Endothelial cell of umbilical vein (primary cell): ENCODE measurements at places on chromosomes 13 and 19. TPM values are rescaled to one million over a fixed set of nuclear protein-coding genes. Genes with fewer than 3 reads are reported as not detected.

- H3K36me3 ChIP-seq, result no peaks in the 10 kb centered on the region
- H3K4me1 ChIP-seq, result no peaks in the 10 kb centered on the region
- no peak overlapping the region for H3K27ac ChIP-seq
- H3K27me3 ChIP-seq, result peaks cover 8% of the 10 kb centered on the region
- no peak for DNase-seq
- no peak overlapping the region for H3K4me3 ChIP-seq
Observed at GRCh38 chr19:14056741-14057356, 5.0 kb downstream of the PALM3 start.

DNA sequence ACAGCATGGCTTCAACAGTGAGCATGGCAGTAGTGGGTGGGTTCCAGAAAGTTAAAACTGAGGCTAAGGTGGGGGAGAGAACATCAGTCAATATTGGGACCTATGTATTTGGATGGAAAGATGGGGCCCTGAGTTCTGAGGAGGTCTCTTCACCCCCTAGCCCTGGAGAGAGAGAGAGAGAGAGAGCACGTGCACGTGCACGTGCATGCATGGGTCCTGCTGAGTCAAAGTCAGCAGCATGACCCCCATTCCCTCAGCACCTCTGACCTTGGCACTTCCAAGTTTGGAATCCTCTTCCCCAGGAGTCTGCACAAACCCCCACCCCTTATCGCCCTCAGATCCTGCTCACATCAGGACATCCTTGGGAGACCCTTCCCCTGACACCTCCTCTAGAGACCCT, 32.5 kb upstream of the CEACAM1 start:
- H3K27ac ChIP-seq, result no peak overlapping the region
- no peak for DNase-seq
- no peaks in the 10 kb centered on the region for H3K36me3 ChIP-seq
- no peaks in the 10 kb centered on the region for H3K4me1 ChIP-seq
- no peaks in the 10 kb centered on the region for H3K27me3 ChIP-seq

DNA sequence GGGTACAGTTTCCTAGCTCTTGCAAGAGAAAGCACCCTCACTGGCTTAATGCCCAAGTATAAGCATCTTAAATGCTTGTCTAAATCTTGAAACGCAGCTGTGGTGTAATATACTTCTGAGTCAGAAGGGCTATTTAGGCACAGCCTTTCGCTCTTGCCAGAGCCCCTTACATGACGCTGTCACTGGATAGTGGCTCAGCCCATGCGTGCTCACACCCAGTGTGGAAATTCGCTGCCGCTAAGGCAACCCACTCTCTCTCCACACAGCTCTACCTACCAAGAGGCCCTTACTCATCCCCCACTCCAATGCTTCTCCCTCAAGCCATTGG, 24.0 kb downstream of the UQCRFS1 start:
- H3K27ac ChIP-seq, result no peak overlapping the region
- no peak for DNase-seq
- no peaks in the 10 kb centered on the region for H3K36me3 ChIP-seq
- no peaks in the 10 kb centered on the region for H3K4me1 ChIP-seq
- no peaks in the 10 kb centered on the region for H3K27me3 ChIP-seq

DNA sequence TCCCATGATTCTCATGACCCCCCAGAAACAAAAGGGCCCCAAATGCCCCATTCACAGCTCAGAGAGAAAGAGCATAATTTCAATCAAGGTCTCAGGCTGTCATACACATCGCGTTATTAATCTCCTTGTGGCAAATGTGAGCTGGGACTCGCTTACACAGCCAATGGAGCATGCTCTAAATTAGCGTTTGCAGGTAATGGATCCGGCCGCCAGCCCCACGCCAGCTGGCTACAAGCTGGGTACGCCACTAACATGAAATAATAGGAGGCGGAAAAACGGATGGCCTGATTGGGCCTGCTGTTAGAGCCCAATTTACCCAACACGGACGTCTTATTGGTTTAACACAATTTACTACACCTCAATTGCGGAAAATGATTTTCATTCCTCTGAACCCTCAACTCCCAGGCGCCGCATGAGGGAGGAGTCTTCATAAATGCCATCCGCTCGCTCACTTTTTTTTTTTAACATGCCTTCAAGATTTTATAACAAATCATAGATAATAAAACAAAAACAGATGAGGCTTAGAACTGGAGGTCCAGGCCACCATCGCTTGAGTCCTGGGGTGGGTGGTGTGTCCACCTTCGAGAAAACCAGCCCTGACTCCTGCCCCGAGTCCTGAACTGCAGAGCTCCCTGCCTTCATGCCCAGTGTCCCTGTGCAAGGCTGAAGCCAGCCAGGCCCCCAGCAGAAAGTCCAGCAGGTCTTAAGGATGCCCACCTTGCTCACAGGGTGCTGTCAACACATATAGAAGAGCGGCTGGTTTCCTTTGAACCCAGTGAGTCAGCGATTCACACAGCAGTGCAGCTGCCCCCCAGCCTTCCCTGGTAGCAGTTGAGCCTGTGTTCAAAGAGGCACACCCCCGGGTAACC, 62.1 kb downstream of the PEPD start:
- no peak overlapping the region for H3K4me3 ChIP-seq
- DNase-seq, result no peak
- H3K36me3 ChIP-seq, result no peaks in the 10 kb centered on the region
- H3K27me3 ChIP-seq, result no peaks in the 10 kb centered on the region
- H3K4me1 ChIP-seq, result no peaks in the 10 kb centered on the region

DNA sequence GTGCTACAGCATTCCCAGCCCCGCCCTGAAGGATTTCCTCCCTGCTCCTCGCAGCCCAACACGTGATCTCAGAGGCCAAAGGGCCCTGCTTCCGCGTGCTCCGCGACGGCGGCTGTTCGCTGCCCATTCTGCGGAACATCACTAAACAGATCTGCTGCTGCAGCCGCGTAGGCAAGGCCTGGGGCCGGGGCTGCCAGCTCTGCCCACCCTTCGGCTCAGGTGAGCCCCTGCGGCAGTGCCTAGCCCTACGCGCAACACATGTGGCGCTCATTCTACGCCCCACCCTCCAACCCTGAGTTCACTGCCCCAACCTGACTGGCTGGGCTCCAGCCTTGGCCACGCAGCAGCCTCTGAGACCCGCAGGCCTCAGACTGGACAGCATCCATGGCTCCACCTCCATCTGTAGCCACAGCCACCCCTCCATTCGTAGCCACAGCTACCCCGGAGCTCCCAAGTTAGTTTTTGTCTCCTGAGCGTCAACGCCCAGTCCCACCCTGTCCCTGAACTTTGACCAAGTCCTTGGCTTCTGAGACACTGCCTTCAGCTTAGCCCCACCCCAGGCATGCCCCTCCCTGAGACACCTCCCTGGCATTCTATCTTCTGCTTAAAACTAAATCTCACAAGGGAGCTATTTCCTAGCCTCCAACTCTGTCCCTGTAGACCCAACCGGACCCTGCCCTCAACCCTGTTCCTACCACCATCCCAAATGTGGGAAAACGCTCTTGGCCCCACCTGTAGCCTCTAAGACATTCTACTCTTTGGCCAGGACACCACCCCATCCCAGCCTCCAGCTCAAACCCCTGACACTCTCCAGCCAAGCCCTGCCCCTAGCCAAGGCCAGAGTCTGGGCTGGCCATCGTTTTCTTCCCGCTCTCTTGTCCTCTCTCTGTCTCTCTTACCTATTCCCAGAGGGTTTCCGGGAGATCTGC, 6.4 kb downstream of the LTBP4 start:
- DNase-seq, result no peak
- H3K27me3 ChIP-seq, result no peaks in the 10 kb centered on the region
- no peaks in the 10 kb centered on the region for H3K36me3 ChIP-seq

DNA sequence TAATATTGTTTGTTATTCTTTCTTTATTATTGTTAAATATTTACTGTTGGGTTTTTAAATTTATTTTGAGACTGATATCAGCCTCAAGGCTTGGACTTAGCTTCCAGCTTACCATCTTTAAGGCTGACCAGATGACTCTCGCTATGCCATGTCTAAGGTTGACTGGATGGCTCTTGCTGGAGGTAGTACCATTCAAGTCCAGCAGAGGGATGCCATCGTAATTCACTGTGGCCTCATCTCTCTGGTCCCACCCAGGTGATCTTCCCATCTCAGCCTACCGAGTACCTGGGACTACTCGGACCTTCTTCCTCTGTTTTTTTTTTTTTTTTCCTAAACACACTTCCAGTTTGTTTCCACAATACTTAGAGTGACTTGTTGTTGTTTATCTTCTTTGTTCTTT, 41.7 kb upstream of the ZNF91 start:
- no peaks in the 10 kb centered on the region for H3K4me1 ChIP-seq
- no peaks in the 10 kb centered on the region for H3K36me3 ChIP-seq
- H3K27ac ChIP-seq, result no peak overlapping the region
- H3K4me3 ChIP-seq, result no peak overlapping the region

- no peak overlapping the region for H3K4me3 ChIP-seq
- H3K36me3 ChIP-seq, result no peaks in the 10 kb centered on the region
- no peaks in the 10 kb centered on the region for H3K27me3 ChIP-seq
- no peaks in the 10 kb centered on the region for H3K4me1 ChIP-seq
Observed at GRCh38 chr13:41231786-41232185, 31.6 kb downstream of the MTRF1 start.

MAP4K1 gene
- total RNA-seq, result 1.2 and 1.6 TPM in 2 replicates

- H3K27me3 ChIP-seq, result no peaks in the 10 kb centered on the region
- H3K4me1 ChIP-seq, result no peaks in the 10 kb centered on the region
- DNase-seq, result no peak
- no peak overlapping the region for H3K27ac ChIP-seq
- H3K36me3 ChIP-seq, result no peaks in the 10 kb centered on the region
- H3K4me3 ChIP-seq, result no peak overlapping the region
Observed at GRCh38 chr13:91304741-91305140, 42.7 kb upstream of the MIR17HG start.

- no peaks in the 10 kb centered on the region for H3K4me1 ChIP-seq
- H3K36me3 ChIP-seq, result no peaks in the 10 kb centered on the region
- H3K27ac ChIP-seq, result no peak overlapping the region
- H3K4me3 ChIP-seq, result no peak overlapping the region
- no peak for DNase-seq
Observed at GRCh38 chr13:50303963-50304721, 288.9 kb downstream of the KCNRG start.

DNA sequence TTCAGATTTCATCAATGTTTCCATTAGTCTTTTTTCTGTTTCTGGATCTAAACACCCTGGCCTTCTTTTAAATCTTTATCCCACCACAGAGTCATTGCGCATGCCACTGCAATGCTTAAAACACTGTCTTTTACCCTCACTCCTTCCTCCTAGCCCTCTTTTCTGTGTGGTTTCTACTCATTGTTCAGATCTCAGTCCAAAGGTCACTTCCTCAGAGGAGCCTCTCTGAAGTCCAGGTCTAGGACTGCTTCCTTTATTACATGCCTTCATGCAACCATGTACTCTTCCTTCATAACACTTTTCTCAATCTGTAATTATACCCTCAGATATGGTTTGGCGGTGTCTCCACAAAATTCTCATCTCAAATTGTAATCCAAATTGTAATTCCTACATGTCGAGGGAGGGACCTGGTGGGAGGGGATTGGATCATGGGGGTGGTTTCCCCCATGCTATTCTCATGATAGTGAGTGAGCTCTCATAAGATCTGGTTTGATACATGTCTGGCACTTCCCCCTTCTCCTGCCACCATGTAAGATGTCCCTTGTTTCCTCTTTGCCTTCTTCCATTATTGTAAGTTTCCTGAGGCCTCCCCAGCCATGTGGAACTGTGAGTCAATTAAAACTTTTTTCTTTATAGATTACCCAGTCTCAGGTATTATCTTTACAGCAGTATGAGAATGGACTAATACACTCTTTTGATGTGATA, 808.9 kb downstream of the DIAPH3 start:
- H3K4me3 ChIP-seq, result no peak overlapping the region
- no peaks in the 10 kb centered on the region for H3K36me3 ChIP-seq
- H3K27me3 ChIP-seq, result no peaks in the 10 kb centered on the region
- DNase-seq, result no peak
- H3K4me1 ChIP-seq, result peaks cover 20% of the 10 kb centered on the region
- no peak overlapping the region for H3K27ac ChIP-seq

UFM1 gene
- 41.0 and 51.5 TPM in 2 replicates for total RNA-seq

GRIK5 gene
- total RNA-seq, result 0.53 and 2.2 TPM in 2 replicates

DNA sequence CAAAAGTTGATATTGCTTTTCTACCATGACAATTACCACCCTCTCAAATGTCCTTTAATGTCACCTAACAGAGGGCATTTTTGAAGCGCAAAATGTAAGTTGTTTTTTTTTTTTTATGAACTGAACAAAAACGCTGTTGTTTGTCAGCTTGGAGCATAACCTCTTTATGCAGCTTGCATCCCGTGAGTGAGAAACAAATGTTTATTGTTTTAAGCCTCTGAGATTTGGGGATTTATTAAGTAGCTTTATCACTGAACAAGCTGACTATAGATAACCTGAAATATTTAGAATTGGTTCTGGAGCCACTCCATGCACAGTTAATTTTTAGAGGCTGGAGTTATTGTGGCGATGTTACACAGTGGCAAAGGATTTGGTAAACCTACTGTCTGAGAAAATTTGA, 80.1 kb upstream of the ATXN8OS start:
- no peak overlapping the region for H3K4me3 ChIP-seq
- no peak for DNase-seq
- no peaks in the 10 kb centered on the region for H3K36me3 ChIP-seq
- H3K27ac ChIP-seq, result no peak overlapping the region
- no peaks in the 10 kb centered on the region for H3K27me3 ChIP-seq
- H3K4me1 ChIP-seq, result no peaks in the 10 kb centered on the region

DNA sequence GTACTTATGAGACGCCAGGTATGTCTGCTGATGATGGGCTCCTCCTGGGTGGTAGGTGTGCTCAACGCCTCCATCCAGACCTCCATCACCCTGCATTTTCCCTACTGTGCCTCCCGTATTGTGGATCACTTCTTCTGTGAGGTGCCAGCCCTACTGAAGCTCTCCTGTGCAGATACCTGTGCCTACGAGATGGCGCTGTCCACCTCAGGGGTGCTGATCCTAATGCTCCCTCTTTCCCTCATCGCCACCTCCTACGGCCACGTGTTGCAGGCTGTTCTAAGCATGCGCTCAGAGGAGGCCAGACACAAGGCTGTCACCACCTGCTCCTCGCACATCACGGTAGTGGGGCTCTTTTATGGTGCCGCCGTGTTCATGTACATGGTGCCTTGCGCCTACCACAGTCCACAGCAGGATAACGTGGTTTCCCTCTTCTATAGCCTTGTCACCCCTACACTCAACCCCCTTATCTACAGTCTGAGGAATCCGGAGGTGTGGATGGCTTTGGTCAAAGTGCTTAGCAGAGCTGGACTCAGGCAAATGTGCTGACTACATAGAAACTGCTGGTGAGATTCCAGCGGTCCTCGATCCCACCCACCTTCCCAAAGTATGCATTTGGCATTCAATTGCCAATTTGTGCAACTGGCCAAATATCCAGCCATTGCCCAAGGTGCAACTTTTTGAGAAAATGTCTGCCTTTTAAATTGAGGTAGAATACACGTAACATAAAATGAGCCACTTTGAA, 10.2 kb downstream of the OR2Z1 start:
- no peak overlapping the region for H3K4me3 ChIP-seq
- H3K4me1 ChIP-seq, result no peaks in the 10 kb centered on the region
- H3K27me3 ChIP-seq, result no peaks in the 10 kb centered on the region
- no peak overlapping the region for H3K27ac ChIP-seq
- no peak for DNase-seq
- H3K36me3 ChIP-seq, result no peaks in the 10 kb centered on the region

- H3K36me3 ChIP-seq, result no peaks in the 10 kb centered on the region
- H3K4me3 ChIP-seq, result no peak overlapping the region
- no peak for DNase-seq
- no peaks in the 10 kb centered on the region for H3K4me1 ChIP-seq
- H3K27ac ChIP-seq, result no peak overlapping the region
- H3K27me3 ChIP-seq, result no peaks in the 10 kb centered on the region
Observed at GRCh38 chr19:31160336-31160926, 188.8 kb downstream of the TSHZ3 start.

GRCh38 chr13:97134364-97135095, 87.6 kb upstream of the MBNL2 start:
- no peaks in the 10 kb centered on the region for H3K4me1 ChIP-seq
- H3K36me3 ChIP-seq, result no peaks in the 10 kb centered on the region
- no peak for DNase-seq
- H3K4me3 ChIP-seq, result no peak overlapping the region
